ENCODE measurements at places on chromosomes 16 and 17.

GRCh38 chr16:84508502-84508901 is 4.0 kb upstream of the MEAK7 start:
- DNase-seq = no peak

DNA sequence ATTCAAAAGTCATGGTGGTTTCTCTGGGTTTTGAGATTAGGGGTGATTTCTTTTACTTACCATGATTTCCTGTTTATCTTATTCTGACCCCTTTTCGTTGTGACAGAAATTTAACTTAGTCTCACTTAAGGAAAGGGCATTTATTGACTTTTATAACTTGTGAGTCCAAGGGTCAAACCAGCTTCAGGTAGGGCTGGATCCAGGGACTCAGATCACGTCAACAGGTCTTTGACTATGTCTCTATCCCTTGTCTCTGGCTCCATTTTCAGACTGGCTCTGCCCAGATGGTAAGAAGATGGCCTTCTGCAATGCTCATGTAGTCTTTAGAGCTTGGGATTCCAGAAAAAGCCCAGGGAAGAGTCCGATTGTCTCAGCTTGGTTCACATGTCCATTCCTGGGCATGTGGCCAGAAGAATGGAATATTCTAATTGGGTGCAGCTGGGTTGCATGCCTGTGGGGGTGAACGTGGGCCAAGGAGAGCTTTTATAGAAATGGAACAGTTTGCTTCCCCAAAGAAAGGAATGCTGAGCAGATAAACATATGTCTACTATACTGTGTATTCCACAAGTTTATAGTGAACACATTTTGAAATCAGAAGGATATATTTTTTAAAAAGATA is 13.4 kb downstream of the USP43 start:
- DNase-seq = no peak

DNA sequence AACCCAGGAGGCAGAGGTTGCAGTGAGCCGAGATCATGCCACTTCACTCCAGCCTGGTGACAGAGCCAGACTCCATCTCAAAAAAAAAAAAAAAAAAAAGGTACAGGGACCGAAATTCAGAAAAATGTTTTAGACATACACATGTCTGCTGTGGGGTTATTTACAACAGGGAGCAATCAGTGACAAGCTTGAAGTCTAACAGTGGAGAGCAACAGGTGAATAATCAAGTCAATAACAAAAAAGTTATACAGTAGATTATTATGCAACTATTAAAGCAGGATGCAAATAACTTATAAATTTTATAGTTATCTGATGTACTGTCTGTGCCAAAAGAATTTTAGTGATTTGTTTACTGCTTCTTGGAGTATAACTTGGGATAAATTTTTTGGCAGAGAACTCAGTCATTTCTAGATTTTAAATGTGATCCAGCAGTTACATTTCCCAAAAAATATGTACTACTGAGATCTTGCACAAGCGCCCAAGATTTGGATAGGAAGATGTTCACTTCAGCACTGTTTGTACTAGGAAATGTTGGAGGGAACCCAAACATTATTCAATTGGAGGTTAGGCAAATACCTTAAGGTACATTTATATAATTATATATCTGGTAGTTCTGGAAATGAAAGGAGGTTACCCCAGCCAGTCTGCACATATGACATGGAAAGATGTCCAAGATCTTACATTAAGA is 34.1 kb downstream of the EEF2K start:
- DNase-seq = no peak

- no peak for DNase-seq
Measured at GRCh38 chr17:82823004-82823403, 16.8 kb downstream of the ZNF750 start.

DNA sequence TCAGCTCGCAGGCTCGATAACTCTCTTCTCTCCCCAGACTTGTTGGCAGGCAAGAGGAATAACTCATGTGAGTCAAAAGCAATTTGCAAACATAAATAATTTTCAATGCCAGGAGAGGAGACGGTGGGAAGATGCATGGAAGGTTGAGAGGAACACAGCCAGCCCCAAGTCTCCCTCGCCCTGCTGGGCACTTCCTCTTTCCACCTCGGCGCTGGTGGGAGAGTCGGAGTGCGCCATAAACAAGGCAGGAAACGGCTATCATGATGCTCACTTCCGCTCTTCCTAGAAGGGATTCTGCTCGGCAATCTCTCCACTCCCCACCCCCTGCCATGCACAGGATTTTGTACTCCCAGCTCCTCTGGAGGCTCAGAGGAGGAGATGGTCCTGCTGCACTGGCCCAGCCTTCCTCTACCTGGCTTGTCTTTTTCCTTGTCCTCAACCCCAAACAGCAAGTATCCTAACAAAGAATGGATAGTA is 13.0 kb downstream of the CBX4 start:
- no peak for DNase-seq

DNA sequence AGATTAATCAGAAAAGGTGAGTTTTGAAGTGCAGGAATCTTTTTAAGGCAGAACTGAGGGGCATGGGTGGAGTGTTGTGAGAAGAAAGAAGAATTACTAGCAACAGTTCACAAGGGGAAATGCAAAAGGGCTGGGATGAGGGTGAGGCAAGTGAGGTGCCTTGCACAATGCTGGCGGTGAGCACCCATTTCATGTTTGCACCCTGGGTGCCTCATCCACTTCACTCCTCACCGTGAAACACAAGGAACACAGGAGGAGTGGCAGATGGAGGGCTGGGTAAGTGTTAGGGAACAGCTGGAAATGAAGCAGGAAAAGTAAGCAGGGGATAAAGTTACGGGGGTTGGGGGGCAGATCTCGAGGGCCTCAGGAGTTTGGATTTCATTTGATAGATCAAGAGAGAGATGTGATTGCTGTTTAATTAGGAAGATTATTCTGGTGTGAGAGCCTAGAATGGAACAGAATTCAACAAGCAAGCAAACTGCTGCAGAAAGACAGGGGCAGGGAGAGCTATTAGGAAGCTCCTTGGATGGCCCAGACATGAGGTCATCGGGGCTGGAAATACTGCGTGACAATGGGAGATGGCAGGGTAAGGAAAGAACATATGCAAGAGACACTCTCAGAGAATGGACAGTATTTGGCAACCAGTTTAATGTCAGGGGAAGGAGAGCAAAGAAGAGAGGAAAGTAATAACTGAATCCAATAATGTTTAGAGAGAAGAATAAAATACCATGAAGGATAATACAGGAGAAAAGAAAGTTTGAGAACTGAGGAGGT is 8.3 kb upstream of the HEATR6 start:
- DNase-seq = no peak

DNA sequence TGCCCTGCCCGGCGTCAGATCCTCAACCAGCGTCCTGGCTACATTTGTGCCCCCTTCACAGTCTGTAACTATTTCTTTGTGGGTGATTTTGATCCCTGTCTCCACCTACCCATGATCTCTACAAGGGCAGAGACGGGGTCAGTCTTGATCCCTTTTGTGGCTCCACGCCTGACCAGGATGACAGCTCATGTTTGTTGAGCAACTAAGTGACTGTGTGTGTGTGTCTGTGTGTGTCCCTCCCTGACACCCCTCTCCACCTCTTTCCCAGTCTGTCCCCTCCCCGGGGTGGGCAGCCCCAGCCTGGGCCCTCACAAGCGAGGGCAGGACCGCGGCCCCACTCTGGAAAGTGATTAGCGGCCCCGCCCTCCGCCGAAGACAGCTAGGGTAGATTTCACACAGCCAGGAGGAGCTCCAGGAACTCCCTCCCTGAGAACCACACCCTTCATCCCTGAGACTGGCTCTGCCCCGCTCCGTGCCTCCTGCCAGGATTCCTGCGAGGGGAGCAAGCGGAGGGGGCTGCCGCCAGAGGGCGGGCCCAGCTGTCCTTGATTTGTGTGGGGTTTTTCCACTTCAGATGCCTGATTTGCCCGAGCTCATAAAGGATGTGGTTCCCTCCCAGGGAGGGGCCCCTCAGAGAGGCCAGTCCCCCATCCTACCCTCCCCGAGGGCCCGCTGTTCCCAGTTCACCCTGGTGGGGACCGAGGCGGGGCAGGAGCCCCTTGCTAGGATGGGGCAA is 5.3 kb upstream of the HS3ST6 start:
- no peak for DNase-seq

GRCh38 chr17:58403311-58403710 is 14.0 kb downstream of the RNF43 start:
- no peak for DNase-seq

- peak; percentile 80 for DNase-seq
Measured at GRCh38 chr16:68272507-68273209, 8.3 kb downstream of the SLC7A6 start.

DNA sequence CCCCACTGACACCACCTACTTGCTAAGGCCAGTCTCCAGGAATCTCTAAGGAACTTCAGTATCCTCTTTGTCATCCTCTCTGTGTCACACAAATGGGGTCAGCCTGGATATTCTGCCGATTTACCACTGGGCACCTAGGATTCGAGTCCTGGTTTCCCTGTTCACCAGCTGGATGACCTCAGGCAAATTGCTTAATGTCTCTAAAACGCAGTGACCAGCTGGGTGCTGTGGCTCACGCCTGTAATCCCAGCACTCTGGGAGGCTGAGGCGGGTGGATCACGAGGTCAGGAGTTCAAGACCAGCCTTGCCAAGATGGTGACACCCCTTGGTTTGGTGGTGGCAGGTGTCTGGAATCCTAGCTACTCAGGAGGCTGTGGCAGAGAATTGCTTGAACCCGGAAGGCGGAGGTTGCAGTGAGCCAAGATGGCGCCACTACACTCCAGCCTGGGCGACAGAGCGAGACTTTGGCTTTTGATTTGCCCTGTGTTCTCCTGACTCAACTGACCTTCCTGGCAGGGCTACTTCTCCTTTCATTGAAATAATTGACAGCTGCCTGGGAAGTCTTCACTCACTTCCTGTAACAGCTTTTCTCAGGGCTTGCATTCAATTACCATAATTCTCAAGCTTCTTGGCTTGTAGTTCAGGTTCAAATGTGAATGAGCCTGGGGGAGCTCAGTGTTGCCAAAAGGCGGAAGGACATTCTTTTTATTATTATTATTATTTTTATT is 15.4 kb downstream of the SYCE1L start:
- no peak for DNase-seq

GRCh38 chr17:14553847-14554246 is 253.0 kb downstream of the HS3ST3B1 start:
- DNase-seq = no peak

DNA sequence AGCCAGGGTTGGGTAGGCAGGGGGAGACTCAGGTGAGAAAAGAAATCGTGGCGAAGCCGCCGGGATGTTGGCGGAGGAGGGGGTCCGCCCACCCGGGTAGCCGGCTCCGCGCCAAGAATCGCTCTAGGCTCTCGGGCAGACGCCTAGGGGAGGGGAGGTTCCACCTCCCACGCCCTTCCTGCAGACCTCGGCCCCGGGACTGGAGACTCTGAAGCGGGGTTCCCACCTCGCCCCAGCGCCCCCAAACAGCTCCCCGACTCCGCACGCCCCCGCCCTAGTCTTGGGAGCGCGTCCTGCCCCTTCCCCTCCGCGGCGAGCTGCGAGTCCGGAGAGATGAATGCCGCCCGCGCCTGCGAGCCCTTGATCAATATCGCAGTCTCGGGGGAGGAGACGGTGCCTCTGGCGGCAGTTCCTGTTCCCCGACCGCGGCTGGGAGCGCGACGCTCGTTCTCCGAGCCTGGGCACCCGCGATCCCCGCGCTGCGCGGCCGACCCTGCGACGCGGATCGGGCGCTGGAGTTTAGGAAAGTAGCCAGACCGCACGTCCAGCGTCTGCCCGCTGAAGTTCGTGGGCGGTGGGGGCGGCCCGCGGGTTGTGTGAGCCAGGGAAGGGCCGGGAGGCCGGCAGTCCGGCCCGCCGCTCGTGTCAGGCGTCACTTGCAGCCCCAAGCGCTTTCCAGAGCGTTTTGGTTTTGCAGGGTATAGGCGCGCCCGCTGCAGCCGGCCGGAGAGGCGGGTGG is 790 bp downstream of the CRHR1 start:
- DNase-seq = peak; percentile 17

DNA sequence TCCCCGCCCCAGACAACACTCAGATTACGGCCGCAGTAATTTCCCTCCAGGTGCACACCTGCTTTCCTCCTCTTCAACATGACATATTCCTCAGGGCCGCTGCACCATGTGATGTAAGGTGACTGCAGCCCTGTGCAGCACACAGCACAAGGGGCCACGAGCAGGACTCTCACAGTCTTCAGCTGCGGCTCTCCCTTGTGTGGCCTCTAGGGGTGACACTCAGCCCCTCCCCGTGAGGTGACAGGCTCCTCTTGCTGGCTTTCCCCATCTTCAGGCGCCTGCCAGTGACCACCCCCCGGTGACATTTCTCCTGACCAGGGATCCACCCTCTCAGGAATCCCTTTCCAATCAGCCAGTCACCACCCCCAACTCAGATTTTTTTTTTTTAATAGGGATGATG is 31.3 kb upstream of the ABCC3 start:
- no peak for DNase-seq

DNA sequence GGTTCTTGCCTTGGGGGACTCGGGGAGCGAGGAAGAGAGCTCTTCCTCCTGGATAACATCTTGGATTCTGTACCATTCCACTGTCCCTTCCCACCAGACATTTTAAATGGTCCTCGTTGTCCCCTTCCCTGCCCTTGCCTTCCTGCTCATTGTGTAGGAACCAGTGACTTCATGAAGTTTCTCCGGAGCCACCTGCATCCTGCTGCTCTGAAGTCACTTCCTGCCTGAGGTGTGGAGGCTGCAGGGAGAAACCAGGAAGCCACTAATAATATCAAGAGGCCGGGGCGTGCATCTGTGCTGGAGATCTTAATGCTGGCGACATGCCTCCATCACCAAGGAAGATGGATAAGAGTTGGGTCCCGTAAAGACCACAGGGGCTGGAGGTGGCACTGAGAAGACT is 6.2 kb upstream of the SLC16A13 start:
- DNase-seq = peak; percentile 56

DNA sequence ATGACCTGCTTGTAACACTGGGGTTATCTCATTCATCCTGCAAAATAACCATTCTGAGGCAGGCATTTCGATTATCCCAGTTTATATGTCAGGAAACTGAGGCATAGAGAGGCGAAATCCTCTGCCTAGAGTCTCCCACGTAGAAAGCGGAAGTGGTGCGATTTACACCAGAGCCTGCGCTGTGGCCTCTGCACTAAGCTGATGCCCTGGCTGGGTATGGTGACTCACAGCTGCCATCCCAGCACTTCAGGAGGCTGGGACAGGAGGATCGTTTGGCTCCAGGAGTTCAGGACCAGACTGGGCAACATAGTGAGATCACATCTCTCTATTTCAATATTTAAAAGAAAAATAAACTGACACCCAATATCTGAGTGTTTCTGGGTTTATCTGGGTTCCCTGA is 59.3 kb upstream of the BCO1 start:
- DNase-seq = no peak

DNA sequence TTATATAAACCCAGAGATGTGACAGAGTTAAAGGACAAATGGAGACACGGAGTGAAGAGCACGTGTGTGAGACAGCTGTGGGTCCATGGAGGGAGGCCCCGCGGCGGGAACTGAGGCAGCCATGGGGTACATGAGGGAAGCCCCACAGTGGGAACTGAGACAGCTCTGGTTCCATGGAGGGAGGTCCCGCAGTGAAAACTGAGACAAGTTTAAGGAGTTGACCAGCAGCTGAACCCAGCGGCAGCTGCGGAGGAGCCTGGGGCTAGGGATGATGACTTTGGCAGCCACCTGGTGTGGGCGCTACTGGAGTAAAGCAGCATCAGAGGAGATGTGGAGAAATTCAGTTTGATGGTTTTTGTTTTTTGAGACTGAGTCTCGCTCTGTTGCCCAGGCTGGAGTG is 185.1 kb downstream of the RPTOR start:
- DNase-seq = no peak

GRCh38 chr16:27258241-27258734 is 10.3 kb downstream of the NSMCE1 start:
- no peak for DNase-seq

GRCh38 chr17:4536742-4537411 is 18.3 kb downstream of the MYBBP1A start:
- DNase-seq = no peak
